Stimulated activated CD4-positive, alpha-beta T cell treated with anti-CD3 and anti-CD28 coated beads, Interleukin-2, amount 100 ng/mL, for 24 hours (primary cell): ENCODE measurements at places on chromosomes 5 and 9.
A peak's percentile ranks its signal among the peaks of the same experiment; 100 is the strongest.

DNA sequence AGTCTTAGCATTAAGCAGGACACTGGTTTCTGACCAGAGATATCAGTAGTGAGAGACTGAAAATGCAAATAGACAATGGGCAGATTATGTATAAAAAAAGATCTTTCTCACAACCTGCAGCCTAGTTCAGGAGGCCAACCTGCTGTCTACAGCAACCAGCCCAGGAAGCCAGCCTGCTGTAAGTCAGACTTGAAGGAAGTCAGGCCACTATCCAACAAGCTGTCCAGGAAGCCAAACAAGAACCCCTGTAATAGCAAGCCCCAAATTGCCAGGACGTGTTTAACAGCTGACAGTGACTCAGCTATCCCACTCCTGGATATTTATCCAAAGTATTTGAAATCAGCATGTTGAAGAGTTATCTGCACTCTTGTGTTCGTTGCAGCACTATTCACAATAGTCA, 121.8 kb upstream of the SPIN1 start:
- DNase-seq = no peak

- DNase-seq = no peak
Measured at GRCh38 chr5:98263084-98263483, 510.4 kb upstream of the RGMB start.

GRCh38 chr5:154923441-154924430, 14.3 kb downstream of the GEMIN5 start:
- DNase-seq = no peak

GRCh38 chr5:168254013-168254693, 37.3 kb upstream of the WWC1 start:
- no peak for DNase-seq

DNA sequence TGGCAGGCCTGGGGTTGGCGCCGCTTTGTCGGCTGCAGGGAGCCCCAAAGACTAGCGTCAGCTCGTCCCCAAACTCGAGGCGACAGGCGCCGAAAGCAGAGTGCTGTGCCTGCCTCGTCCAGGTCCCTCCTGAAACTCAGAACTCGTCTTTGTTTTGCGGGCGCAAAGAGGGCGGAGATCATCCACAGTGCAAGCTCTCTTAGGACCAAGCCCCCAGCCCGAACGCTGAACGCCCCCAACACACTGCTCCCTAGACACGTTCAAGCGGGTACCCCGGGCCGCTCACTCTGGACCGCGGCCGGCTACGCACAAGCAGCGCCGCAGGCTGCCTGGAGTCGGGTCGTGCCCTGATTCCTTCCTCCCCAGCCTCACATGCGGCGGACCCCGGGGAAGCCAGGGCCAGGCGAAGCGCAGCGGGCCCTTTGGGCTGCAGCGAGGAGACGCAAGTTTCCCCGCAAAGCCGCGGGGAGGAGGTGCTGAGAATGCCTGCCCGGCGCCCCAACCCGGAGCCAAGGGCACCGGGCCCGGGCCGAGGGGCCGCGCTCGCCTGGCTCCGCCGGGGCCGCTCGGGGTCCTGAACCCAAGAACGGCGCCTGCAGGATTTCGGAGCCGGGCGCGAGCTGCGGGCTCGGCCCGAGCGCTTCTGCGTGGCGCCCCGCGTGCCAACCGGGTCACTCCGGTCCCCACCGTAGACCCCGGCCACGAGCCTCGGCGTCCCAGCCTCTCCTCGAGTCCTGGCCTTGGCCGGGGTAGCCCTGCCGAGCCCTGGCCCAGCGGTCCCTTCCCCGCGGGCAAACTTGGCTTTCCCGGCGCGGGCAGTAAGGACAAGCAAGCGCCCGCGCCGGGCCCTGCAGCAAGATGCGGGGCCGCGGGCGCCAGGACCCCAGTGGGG, 738 bp downstream of the FSTL4 start:
- peak; percentile 20 for DNase-seq

GRCh38 chr9:124062172-124062571, 50.6 kb downstream of the LHX2 start:
- peak; percentile 13 for DNase-seq

GRCh38 chr9:133970581-133971058, 21.5 kb downstream of the VAV2 start:
- no peak for DNase-seq

DNA sequence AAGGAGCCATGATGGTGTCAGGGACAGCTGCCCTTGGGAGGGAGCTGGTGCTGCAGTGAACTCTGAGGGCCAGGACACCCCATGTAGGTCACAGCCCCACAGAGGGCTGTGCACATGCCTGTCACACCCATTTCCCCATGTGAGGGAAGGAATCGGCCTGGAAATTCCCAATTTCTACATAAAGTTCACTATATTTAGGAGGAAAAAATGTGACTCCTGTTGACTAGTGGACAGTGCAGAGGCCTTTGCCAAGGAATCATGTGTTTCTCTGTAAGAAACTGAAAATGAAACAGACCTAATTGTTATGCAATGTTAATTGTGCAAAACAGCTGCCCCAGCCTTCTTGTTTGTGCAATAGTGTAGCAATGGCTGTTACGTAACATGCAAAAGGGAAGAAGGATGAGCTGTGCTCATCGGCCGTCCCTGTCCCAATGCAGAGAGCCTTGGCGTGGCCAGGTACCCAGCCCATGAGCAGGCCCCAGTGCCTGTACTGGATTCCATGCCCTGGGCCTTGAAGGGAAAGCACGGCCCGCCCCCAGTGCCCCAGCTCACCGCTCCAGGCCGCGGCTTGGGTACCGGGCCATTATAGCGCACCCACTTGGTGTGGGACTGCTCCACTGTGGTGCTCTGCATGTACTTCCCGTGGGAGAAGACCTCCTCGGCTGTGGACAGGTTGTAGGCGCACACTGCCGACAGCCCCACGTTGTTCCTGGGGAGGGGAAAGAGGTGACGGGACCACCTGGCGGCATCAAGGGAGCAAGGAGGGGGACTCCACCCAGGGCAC, 70.0 kb downstream of the SECISBP2 start:
- no peak for DNase-seq

DNA sequence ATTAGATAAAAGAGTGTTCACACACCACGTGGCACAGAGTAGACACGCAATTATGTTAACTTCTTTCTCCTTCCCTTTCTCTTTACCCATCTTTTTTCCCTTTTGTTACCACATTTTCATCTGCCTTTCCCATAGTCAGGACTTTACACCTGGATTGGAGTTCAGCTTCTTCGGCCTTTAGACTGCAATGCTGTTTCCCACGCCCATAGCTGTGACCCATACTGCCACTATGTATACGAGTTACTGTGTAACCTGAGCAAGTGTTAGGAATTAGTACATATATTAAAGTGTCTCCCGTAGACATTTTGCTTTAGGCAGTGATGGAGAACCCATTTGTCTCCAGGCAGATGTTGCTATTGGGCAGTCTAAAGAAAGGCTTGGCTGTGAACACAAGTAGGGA, 143.6 kb upstream of the SLC28A3 start:
- no peak for DNase-seq

DNA sequence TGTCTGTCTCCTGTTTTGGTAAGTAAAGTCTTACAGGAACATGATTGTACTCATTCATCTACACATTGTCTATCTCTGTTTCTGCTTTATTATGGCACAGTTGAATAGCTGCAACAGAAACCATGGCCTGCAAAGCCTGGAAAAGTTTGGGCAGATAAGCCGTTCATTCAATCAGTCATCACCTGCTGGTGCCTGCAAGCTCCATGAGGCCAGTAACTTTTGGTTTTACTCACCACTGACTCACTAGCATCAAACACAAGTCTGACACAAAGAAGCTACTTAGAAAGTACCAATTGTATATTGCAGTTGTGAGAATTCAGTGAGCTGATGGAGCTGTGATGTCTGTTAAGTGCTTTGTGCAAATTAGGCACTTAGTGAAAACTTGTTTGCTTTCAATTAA, 373.6 kb upstream of the SGCD start:
- DNase-seq = no peak

- DNase-seq = no peak
Measured at GRCh38 chr9:133054966-133055365, 6.8 kb upstream of the CEL start.
